ENCODE measurements at places on chromosomes 4 and X. TPM values are rescaled to one million over a fixed set of nuclear protein-coding genes. Genes with fewer than 3 reads are reported as not detected.

GRCh38 chrX:97132664-97133415, 249.1 kb downstream of the RPA4 start:
- DNase-seq, result no peak

DNA sequence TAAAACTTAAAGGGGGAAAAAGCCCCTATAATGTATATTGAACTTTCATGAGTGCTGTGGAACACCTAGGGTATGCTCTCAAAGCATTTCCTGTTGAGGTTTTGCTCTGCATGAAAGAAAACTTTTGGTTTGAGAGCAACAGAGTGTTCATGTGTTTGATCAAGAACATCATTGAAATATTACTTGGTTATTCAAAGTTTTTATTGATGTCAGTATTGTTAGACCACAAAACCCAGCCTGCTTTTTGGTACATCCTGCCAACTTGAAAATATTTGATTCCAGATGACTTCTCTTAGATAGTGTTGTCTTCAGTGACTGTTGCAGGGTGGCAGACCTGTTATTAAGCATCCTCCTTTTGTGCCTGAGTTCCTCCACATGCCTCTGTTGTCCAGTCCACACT, 68.0 kb downstream of the N4BP2 start:
- DNase-seq, result no peak

DNA sequence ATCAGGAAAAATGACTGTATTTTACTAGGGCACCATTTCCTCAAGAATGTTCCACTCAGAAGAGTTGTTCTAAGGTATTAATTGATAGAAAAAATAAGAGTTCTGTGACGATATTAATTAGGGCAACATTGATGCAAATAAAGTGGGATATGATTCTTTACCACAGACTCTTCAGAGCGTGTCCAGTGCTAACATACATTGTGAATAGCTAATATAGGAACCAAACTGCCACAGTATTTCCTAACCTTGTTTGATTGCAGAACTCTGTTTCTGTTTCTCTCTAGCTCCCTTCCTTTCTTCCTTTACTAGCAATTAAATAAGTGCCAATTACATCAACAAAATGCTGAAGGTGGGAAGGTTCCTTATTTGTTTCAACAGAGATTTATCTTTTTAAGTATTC, 154.1 kb upstream of the CPEB2 start:
- DNase-seq, result no peak

DNA sequence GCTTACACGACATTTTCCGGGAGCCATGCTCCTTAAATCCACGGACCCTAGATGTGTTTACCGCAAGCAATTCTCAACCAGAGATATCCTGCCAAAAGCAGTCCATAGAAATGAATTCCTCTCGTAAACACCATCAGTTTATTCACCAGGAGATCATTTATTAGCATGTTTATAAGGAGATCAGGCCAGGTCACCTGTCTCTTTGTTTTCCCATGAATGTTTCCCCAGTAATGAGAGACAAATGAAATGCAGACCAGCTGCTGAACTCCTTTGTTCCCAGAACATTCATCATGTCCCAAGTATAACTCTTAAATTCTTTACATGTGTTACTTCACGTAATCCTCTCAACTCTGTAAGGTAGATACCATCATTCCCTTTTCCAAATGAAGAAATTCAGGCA, 137.1 kb downstream of the DDX53 start:
- no peak for DNase-seq

DNA sequence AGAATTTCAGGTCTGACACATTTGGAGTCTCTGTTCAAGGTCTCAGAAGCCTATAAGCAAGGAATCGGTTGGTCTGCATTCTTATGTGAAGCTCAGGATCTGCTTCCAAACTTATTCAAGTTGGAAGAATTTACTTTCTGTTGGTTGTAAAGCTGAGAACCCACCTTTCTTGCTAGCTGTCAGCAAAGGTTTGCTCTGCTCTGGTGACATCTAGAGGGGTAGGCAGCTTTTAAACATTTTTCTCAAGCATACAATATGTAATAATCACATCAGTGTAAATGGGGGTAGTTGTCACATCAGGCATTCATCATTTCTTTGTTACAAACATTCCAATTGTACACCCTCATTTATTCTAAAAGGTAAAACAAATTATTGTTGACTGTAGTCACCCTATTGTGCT, 935.2 kb downstream of the TRAM1L1 start:
- DNase-seq, result no peak

DNA sequence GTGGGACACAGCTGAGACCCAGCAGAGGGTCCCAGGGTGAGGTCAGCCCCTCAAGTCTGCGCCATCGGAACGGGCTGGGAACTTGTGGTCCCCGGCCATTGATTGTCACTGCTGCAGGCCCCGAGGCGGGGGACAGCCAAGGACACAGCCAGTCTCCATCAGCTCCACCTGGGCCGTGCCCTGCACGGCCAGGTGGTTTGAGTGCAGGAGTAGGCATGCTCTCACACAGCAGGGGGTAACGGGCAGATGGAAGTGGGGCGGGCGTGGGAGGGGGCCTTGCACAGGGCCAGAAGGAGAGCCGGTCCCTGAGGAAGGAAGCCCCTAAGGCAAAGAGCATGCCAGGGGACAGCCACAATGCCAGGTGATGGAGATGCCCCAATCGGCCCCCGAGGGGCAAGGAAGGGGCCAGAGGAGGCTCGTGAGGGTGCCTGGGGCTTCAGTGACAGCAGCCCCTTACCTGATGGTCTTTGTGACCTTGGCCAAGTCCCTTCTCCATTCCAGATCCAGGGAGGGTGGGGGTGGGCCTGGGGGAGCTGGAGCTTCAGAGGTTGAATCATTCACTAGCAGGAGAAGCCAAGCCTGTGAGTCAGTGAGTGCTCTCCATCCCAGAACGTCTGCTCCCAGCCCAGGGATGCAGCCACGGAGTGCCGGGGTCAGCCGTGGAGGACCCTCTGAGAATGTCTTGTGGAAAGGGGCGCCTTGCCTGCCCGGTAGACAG, 2.3 kb downstream of the ATP2B3 start:
- no peak for DNase-seq

ARHGAP6 gene
- total RNA-seq, result 2.3 TPM
